ENCODE measurements at places on chromosomes 2 and 18.

GRCh38 chr2:150371044-150371818 lies 116.2 kb downstream of the RND3 start:
- no peak for DNase-seq

GRCh38 chr18:49177812-49178211 lies 227.0 kb upstream of the SMAD7 start:
- no peak for DNase-seq

- DNase-seq, result no peak
Observed at GRCh38 chr18:677145-677544, 19.7 kb downstream of the TYMS start.

DNA sequence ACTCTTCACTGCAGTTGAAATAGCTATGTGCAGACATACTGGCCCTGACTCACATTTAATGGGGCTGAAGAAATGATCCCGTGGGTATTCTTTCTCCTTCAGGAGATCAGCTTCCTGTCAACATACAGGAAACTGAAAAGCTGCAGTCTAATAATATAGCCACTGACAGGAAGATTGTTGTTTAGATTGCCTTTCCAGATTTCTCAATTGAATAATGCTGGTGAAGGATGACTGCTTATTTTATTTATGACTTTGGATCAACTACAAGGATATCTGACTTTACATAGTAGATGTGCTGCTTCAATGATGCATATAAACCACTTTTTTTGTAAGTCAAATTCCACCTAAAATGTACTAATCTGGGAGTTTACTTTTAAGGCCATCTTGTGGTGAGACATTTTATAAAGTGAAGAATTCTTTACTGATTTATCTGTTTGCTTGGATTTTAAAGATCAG lies 93.4 kb upstream of the MAP4K3 start:
- DNase-seq, result no peak

GRCh38 chr2:114609203-114609602 lies 166.8 kb downstream of the DPP10 start:
- DNase-seq, result no peak

Measured in stimulated activated CD4-positive, alpha-beta T cell treated with anti-CD3 and anti-CD28 coated beads, Interleukin-4, amount 100 ng/mL, for 1 hour (primary cell).